ENCODE measurements at places on chromosomes 6 and 20. TPM values are rescaled to one million over a fixed set of nuclear protein-coding genes. Genes with fewer than 3 reads are reported as not detected.

DNA sequence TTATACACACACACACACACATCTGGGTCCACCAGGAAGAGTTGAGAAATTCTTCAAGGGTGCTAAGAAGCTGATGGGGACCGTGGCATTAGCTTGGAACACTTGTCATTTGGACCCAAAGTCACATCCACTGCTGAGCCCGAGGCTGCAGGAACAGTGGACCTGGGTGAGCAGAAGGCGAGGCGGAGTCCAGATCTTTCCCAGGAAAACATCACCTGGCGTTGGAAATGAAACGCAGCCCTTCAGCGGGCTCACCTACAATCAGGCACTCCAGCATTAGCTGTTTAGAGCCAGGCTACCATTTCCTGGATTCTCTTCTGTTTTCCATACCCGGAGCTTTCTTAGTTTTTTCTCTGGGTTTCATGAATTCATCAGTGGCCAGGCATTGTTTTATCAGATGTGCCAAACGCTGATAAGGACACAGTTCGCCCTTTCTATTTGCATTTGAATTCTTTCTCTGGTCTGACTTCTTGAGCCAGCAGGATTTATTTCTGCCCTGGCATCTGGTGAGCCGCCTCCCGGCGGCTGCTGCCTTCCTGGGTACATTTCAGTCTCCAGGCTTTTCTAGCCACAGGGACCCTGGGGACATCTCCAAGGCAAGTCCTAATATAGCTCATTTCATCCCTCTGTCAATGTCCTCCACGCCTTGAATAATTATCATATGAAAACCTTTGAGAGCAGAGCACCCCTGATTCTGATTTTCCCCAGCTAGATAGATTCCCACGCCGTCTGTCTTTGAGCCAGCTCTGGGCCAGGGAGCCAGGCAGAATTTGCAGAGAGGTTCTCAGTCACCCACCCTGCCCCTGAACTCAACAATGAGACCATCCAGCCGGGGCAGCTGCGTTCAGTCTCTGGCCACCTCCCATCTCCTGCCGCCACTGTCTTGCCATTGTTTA lies 170.9 kb downstream of the TTLL2 start:
- DNase-seq, result peak; percentile 60

GRCh38 chr20:10551732-10552724 lies 116.9 kb downstream of the SLX4IP start:
- DNase-seq, result no peak

TGM3 gene
- total RNA-seq, result not detected

DNA sequence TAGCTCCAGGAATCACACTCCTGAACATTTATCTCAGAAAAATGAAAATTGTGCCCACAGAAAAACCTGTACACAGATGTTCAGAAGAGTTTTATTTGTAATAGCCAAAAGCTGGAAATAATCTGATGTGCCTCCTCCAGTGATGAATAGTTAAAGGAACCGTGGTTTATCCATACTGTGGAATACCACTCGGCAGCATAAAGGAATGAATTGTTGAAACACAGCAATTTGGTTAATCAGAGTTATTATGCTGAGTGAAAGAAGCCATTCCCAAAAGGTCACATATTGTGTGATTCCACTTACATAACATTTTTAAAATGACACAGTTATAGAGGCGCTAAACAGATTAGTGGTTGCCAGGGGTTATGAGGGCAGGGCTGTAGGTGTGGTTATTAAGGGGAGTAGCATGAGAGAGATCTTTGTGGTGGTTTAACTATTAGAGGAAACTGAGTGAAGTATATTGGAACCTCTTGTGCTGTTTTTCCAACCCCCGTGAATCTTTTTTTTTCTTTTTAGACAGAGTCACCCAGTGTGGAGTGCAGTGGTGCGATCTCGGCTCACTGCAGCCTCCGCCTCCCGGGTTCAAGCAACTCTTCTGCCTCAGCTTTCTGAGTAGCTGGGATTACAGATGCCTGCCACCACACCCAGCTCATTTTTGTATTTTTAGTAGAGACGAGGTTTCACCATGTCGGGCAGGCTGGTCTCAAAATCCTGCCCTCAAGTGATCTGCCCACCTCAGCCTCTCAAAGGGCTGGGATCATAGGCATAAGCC lies 26.2 kb downstream of the PSMF1 start:
- DNase-seq, result no peak

CAGE1 gene
- not detected for total RNA-seq

- DNase-seq, result no peak
Observed at GRCh38 chr6:106097411-106098231, 11.5 kb downstream of the PRDM1 start.

MEP1A gene
- not detected for total RNA-seq

- DNase-seq, result no peak
Observed at GRCh38 chr20:46903256-46903655, 8.6 kb downstream of the EYA2 start.
